Caudate nucleus (tissue), 63 donors: ENCODE measurements at places on chromosomes 3 and 15.
A peak's percentile ranks its signal among the peaks of the same experiment; 100 is the strongest.

GRCh38 chr3:156148946-156149381 lies 28.6 kb downstream of the KCNAB1 start:
- DNase-seq = no peak

DNA sequence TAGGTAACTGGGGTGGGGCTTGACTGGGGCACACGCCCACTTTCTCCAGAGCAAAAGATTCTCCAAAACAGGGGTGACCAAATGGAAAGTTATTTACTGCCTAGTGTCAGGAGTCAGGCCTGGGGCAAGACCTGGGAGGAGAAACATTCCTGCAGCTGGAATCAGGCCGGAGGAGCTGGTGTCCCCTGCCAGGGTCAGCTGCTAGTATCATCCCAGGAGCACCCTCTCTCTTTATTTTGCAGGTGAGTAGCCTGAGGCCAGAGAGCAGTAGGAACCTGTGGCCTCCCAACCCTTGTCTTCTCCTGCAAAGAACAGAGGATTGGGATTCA lies 32.9 kb downstream of the DNAJB8 start:
- DNase-seq = no peak

DNA sequence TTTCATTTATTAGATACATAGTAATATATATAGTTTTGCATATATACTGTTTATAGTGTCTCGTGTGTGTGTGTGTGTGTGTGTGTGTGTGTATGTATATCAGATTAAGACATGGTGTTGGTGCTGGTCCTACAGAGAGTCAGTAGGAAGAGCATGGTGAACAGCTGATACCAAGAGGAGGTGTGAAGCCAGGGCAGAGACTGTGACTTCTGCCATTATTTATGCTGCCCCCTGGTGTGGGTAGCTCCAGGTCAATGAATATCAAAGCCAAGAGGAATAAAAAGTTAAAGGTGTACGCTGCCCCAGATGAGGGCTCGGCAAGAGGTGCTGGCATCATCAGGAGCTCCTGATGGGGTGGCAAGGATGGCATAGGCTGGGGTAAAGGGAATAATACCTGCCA lies 299.5 kb upstream of the RASGRP1 start:
- DNase-seq = no peak

- DNase-seq = no peak
These were observed 1368.9 kb downstream of the OTOL1 start for GRCh38 chr3:162865466-162865865.

DNA sequence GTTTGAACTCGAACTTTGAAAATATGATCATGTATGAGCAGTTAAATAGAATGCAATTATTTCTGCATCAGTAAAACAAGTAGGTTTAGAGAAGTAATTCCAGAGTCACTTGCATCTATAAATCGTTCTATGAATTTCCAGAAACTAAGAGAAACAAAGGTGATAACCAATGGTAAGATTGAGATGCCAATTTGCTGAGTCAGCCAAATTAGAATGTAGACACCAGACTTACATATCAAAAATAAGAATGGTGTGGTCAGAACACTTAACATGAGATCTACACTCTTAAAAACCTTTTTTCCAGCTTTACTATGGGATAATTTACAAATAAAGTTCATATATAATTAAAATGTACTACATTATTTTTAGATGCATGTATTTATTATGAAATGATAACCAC lies 1435.9 kb downstream of the OTOL1 start:
- no peak for DNase-seq

GRCh38 chr15:69857686-69858391 lies 239.9 kb downstream of the TLE3 start:
- DNase-seq = no peak

- DNase-seq = no peak
These were observed 346.8 kb downstream of the TBL1XR1 start for GRCh38 chr3:176850498-176850897.

- DNase-seq = no peak
These were observed 508.9 kb upstream of the ADAMTS9 start for GRCh38 chr3:65196663-65197062.

GRCh38 chr3:168847291-168847883 lies 751.7 kb upstream of the GOLIM4 start:
- DNase-seq = peak; percentile 9

DNA sequence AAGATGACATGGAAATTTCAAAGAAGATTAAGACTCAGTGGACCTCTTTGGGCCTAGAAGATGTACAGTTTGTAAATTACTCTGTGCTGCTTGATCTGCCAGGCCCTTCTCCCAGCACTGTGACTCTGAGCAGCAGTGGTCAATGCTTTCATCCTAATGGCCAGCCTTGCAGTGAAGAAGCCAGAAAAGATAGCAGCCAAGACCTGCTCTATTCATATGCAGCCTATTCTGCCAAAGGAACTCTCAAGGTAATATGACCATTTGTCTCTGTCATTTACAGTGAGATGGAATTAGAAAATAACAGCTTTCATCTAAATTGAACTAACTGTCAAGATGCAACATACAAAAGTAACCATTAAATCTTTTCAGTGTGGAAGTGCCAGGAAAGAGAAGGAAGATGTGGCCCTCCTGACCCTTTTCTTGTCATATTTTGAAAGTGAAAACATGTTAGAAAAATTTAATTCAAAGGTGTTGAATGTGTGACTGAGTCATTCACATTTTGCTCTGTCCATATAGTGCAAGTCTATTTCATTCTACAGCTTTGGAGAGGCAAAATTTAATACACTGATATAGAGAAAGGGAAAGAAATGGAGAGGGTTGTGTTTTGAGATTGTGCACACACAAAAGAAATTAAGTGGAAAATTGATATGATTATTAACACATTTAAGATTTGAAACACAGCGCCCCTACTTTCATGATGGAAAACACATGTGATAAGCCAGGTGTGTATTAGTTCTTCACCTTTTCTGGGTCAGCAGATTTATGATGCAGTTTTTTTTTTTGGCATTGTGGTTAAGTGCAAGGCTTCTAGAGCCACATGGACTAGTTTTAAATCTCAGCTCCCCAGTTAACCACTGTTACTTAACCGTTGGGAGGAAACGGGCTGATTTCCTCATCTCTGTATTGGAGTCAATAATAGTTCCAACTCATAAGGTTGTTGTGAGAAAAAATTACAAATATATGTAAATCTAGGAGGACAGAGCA lies 375.1 kb downstream of the NAALADL2 start:
- DNase-seq = no peak

- DNase-seq = no peak
These were observed 97.6 kb upstream of the ALDH1A3 start for GRCh38 chr15:100781961-100782530.

DNA sequence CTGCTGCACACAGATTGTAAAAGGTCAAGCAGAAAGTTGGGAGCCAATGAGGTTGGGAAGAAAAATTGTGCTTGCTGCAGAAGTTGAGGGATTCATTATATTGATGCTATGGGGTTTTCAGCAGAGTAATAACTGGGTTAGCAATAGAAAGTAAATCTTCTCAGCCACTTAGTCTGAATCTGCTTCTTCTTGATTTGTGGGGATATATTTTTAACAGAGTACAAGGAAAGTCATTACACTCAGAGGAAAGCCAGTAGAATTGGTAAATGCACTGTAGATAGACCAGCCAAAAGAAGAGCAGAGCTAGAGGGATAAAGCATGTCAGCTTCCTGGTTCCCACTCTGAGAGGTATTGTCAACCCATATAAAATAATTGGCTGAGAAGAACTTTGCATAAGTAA lies 663.6 kb downstream of the NLGN1 start:
- no peak for DNase-seq

GRCh38 chr3:124788254-124788745 lies 58.0 kb downstream of the UMPS start:
- no peak for DNase-seq

- DNase-seq = no peak
These were observed 151.5 kb downstream of the B3GALNT1 start for GRCh38 chr3:160953686-160954085.

DNA sequence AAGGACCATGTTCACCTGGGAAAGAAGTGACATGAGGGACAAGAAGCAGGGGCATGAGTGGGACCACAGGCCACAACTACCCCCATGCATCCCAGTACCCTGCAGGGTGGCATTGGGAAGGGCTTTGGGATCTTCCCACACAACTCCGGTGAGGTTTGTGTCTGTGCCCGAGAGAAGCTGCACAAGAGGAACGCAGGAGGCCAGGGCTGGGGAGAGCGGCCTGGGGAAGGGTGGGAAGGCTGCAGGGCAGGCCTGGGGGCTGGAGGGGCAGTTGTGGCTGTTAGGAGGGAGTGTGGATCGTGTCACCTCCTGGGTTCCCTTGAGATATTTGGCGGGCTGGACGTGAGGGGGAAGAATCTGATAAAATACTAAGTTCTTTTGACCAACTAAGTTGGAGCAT lies 25.3 kb upstream of the MFSD1 start:
- no peak for DNase-seq

DNA sequence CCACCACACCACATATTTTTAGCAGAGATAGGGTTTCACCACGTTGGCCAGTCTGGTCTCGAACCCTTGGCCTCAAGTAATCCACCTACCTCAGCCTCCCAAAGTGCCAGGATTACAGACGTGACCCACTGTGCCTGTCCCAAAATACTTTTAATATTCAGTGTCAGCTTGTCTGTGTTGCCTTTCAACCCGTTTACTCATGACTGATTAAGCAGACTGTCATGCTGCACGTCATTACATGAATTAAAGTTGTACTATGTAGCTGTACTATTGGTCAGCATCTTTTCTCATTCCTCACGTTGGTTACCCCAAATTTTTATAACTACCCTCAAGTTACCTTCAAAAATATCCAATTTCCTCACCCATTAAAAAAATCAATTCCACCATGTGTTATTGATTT lies 48.7 kb upstream of the GADL1 start:
- DNase-seq = no peak

GRCh38 chr15:58977887-58978286 lies 9.6 kb upstream of the RNF111 start:
- no peak for DNase-seq

DNA sequence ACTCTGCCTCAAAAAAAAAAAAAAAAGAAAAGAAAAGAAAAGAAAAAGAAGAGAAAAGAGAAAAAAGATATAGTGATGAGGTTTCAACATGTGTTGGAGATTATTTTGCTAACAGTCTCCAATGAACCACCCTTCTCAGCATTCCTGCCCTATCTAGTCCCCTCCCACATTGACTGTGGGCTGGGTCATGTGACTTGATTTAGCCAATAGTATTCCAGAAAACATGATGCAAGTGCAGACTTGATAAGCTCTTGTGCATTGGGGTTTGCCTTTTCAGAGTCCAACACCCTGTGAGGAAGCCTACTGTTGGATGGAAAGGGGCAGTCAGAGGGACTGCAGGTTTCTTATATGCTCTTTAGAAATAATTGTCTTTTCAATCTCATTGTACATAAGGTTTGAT lies 37.8 kb upstream of the MED12L start:
- DNase-seq = no peak

DNA sequence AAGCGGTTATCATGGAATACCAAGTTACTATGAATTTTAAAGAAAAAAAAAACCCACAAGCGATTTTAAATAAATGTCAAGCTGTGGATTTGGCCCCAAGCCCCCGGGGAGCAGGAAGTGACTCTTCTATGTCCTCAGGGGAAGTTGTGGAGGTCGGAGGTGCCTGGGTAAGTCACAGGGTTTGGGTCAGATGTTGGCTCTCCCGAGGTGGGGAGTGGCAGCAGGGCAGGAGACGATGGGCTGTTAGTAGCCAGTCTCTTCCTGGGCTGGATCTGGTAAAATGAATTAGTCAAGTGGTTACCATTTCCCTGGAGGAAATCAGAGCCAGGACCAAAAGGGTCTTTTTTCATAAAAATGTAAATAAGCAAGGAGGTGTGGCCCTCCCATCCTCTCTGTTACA lies 316.7 kb downstream of the TLE3 start:
- DNase-seq = no peak

GRCh38 chr3:16419640-16420241 lies 93.8 kb downstream of the RFTN1 start:
- no peak for DNase-seq

- DNase-seq = no peak
These were observed 2.3 kb downstream of the PLEKHO2 start for GRCh38 chr15:64843991-64844390.

DNA sequence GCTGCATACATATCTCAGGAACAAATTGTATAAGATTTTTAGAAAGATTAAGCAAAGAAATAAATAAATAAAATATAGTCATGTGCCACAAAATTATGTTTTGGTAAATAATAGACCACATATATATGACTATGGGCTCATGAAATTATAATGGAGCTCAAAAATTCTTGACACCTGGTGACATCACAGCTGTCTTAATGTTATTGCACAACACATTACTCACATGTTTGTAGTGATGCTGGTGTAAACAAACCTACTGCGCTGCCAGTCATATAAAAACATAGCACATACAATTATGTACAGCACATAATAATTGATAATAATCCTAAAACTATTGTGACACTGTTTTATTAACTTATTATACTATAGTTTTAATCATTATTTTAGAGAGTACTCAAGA lies 1159.1 kb downstream of the SI start:
- DNase-seq = no peak

DNA sequence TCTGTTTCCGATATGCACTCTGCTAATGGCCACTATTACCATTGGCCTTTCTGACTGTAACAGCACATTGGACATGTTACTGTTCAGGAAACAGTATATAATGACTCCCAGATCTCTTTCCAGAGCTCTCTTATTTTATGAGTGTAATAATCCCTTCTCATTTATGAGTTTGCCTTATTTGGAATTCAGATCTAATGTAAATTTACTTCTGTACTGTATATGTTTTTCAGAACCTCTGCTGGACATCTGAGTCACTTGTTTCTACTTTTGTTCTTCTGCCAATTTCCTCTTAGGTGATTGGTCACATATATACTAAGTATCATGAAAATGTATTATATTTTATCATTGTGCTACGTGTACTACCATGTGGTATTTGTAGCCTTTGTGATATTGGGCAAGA lies 30.5 kb downstream of the RSRC1 start:
- no peak for DNase-seq

DNA sequence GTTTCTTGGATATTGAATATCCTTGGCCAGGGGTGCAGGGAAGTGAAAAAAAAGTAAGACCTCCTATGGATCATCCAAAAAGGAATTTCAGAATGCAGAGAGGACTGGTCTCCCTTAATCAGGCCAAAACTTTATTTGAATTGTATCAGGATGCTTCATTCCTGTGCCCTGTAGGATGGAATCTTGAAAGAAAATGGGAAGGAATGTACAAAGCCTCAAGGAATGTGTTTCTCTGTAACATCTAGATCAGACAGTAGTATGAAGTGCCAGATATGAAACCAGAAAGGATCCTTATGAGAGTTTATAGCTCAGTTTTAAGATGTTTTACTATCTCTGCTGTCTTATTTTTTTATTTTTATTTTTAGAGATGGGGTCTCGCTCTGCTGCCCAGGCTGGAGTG lies 6.5 kb upstream of the GSK3B start:
- no peak for DNase-seq

DNA sequence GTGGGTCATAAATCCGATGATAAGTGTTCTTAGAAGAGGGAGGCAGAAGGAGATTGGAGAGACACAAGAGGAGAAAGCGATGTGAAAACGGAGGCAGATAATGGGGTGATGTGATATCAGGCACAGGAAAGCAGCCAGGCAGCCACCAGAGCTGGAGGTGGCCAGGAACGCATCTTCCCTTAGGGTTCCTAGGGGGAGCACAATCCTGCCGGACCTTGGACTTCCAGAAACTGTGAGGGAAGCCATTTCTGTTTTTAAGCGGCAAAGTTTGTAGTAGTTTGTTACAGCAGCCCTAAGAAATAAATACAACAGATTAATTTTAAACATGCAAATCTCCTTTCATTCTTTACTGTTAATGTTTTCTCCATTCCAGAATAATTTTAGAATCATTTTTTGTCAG lies 259.9 kb upstream of the TMC3 start:
- no peak for DNase-seq
